CD4-positive, alpha-beta T cell treated with Interleukin-17A for 1 hour (primary cell): ENCODE measurements at places on chromosomes 11 and 22.

- DNase-seq, result peak; percentile 89
Observed at GRCh38 chr22:30265823-30266444, 717 bp downstream of the OSM start.

- DNase-seq, result no peak
Observed at GRCh38 chr22:21624880-21625791, 4.7 kb downstream of the YDJC start.

DNA sequence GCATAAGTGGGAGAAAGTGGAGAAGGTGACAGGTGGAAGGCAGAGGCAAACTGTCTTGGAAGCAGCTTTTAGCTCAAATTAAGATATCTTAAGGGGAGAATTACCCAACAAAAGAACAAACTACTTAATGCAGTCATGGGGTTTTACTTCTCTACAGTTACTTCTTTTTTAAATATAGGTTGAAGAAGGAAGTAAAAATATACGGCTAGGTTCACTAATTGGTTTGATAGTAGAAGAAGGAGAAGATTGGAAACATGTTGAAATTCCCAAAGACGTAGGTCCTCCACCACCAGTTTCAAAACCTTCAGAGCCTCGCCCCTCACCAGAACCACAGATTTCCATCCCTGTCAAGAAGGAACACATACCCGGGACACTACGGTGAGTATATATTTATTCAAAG, 40.8 kb downstream of the PDHX start:
- no peak for DNase-seq

DNA sequence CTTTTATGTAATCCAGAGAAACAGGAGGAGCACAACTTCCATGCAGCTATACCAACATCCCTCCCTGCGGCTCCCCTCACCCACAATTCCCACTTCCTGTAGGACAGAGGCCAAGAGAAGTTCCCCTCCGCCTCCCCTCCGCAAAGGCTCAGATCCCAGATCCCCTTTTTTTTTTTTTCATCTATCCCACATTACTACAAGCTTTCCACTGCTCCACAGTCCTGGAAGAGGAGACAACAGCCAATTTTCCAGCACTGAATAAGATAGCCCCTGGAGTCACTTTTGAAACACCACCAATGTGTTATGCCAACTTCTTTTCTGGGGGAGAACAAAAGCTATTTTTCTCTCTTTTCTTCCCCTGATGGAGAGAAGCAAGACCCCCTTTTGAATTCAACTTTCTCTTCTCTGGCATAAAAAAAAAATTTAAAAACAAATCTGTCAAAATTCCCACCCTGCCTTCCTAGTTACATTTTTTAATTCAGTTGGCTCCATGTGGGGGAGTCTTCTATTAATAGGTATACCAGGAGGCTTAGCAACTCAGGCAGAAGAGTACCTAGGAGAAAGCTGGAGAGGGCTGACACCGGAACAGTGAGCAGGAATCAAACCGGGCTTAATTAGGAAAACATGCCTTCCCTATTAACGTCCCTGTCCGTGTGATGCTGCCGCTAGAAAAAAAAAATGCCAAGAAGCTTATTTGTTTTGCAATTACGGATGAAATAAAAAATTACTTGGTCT, 543.4 kb downstream of the BUD13 start:
- DNase-seq, result no peak

GRCh38 chr11:121018746-121019145, 5.2 kb upstream of the TBCEL start:
- DNase-seq, result no peak

GRCh38 chr11:112206071-112206470, 20.2 kb upstream of the PTS start:
- DNase-seq, result no peak

DNA sequence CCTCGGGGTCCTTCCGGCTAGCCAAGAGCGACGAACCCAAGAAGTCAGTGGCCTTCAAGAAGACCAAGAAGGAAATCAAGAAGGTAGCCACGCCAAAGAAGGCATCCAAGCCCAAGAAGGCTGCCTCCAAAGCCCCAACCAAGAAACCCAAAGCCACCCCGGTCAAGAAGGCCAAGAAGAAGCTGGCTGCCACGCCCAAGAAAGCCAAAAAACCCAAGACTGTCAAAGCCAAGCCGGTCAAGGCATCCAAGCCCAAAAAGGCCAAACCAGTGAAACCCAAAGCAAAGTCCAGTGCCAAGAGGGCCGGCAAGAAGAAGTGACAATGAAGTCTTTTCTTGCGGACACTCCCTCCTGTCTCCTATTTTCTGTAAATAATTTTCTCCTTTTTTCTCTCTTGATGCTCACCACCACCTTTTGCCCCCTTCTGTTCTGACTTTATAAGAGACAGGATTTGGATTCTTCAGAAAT, 1.9 kb upstream of the GCAT start:
- no peak for DNase-seq

DNA sequence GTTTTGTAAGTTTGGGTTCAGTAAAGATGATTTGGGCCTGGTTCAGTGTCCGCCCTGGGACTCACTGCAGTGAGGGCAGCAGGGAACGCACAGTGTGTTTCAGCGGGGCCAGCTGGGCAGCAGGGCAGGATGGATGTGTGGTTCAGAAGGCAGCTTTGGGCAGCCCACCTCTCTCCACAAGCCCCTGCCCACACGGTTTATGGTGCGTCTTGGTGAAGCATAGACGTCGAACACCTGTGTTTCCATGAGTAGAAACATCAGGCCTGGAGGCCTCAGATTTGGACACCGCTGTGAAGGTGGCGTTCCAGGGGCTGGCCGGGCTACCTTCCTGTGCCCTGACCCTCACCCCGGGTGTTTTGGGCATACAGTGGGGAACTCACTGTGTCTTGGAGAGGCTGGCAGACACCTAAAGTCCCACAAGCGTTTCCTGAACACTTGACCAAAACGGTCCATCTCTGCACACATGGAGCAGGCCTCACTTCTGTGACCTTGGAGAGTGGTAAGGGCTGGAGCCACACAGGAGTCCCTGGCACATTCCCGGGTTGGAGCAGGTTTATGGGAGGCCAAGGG, 59.0 kb downstream of the ST14 start:
- DNase-seq, result no peak

DNA sequence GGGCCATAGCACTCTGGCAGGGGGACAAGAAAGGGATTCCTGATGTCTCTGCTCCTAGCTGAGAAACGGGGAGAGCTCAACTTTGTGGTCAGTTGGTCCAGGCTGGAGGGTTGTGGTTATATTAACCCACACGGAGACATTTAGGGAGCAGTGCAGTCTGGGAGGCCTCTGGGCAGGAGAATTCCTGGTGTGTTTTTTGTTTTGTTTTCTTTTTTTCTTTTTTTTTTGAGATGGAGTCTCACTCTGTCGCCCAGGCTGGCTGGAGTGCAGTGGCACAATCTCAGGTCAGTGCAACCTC, 88.0 kb upstream of the SHISAL1 start:
- no peak for DNase-seq

- DNase-seq, result peak; percentile 86
Observed at GRCh38 chr22:23137905-23138561, 3.8 kb downstream of the RSPH14 start.

GRCh38 chr11:33617672-33618350, 82.8 kb downstream of the C11orf91 start:
- no peak for DNase-seq

- no peak for DNase-seq
Observed at GRCh38 chr22:21796863-21797262, 61.3 kb upstream of the YPEL1 start.

- DNase-seq, result no peak
Observed at GRCh38 chr22:36900880-36901279, 12.5 kb upstream of the CSF2RB start.

GRCh38 chr11:102516179-102516578, 14.4 kb downstream of the MMP7 start:
- no peak for DNase-seq

GRCh38 chr11:27501100-27501499, 5.5 kb downstream of the LIN7C start:
- DNase-seq, result no peak

GRCh38 chr22:31829505-31829904, 75.7 kb downstream of the DEPDC5 start:
- DNase-seq, result no peak

- peak; percentile 89 for DNase-seq
Observed at GRCh38 chr11:46352063-46352841, 5.0 kb downstream of the DGKZ start.

- DNase-seq, result no peak
Observed at GRCh38 chr22:48842583-48842945, 985.1 kb downstream of the BRD1 start.

DNA sequence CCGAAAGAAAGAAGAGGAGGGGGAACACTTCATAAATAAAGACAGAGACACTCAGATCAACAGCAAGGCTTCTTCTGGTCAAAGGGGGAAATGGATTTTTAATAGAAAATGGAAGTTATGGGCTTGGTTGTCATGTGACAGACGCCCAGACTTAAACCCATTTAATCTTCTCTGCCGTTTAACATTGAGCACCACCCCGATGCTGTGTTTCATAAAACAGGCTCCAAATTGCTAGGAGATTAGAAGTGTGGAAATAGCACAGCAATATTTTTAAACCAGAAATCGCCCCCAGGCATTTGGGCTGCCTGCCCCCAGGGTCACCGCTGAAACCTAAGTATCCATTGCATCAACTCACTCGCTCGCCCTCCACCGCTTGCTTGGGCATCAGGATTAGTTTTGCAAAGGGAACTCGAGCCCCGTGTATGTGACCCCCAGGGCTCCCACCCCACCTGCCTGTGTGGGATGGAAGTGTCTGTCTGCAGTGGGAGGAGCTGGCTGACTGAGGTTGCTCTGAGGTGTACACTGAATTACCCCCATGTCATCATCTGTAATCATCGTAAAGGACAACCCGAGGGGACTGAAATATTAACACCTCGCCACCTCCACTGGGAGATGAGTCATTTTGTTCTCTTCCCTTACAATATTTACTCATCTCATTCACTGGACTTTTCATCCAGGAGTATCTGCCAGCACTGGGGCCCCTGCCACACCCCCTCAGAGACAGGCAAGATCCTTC, 10.7 kb downstream of the DSCAML1 start:
- DNase-seq, result no peak

- no peak for DNase-seq
Observed at GRCh38 chr11:57680552-57680874, 12.6 kb downstream of the ZDHHC5 start.

- DNase-seq, result no peak
Observed at GRCh38 chr11:61027141-61027840, 55.8 kb downstream of the CD6 start.

DNA sequence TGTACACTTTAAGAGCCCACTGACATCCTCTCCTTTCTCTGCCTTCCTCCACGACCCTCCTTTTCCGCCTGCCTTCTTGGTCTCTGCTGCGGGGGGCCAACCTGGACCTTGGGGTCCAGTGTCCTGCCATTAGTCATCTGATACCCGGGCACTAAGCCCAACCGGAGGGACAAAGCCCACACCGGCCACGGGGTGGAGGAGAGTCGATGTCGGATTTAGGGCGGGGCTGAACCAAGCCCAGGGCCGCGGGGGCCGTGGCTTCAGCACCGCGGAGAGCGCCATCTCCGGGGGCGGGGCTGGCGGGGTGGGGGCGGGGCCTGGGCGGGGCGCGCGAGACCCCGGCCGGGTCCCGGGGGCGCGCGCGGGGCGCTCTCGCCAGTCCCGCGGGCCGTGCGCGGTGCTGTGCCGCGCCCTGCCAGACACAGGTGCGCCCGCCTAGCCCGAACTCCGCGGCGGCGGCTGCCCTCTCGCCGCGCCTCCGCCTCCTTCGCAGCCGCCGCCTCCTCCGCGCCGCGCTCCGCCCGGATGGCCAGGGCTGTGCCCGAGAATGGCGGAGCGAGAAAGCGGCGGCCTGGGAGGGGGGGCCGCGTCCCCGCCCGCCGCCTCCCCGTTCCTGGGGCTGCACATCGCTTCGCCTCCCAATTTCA, at the start of gene MAPK8IP1:
TSS of gene MAPK8IP1 (plus strand) at position 378 of the 647 bp plus-strand sequence. CDS start at position 548, 170 bp downstream.
- DNase-seq, result peak; percentile 66
